ENCODE measurements at places on chromosomes 1 and 21.

DNA sequence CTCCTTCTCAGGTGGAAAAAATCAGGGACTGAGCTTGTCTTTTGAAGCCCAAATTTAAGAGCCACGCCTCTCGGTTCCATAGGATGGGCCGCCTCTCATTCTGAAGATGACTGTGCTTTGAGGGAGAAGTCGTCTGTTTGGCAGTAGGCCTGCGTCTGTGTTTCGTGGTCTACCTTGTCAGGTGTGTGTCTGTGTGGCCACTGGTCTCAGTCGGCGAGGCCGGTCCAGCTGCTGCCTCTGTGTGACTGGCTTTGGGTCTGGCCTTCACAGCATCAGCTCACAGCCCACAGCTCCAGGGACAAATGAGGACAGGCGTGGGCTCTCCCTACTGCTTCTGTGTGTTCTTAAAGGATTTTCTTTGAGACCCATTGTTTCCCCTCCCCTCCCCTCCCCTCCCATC is 50.3 kb downstream of the B3GALT5 start:
- no peak for DNase-seq

GRCh38 chr1:222955964-222956363 is 141.1 kb downstream of the DISP1 start:
- no peak for DNase-seq

GRCh38 chr1:29679828-29680558 is 443.7 kb downstream of the PTPRU start:
- no peak for DNase-seq

GRCh38 chr1:169694304-169695075 is 16.9 kb downstream of the SELL start:
- no peak for DNase-seq

GRCh38 chr1:224238212-224238611 is 55.2 kb downstream of the DEGS1 start:
- DNase-seq = no peak

- DNase-seq = no peak
These were observed 181.0 kb downstream of the SPATA17 start for GRCh38 chr1:217812175-217812574.

DNA sequence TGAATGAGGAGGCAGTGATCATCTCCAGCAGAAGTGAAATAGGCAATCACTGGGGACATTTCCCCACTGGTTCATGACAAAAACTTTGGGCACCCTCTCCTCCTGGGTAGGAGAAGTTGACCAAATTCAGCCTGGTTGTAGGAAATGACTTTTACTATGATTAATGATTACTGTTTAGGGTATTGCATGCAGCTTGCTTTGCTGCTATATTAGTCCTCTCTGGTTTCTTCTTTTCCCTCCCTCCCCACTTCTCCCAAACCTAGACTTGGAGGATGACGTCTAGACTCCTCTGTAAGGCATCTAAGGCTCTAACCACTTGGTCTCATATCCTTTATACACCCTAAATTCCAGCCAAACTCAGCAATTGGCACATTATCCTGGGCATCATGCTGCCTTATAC is 3.4 kb upstream of the RGS16 start:
- DNase-seq = no peak

GRCh38 chr1:54977533-54978297 is 2.7 kb upstream of the TMEM61 start:
- no peak for DNase-seq

GRCh38 chr1:56404561-56405030 is 174.8 kb downstream of the PLPP3 start:
- no peak for DNase-seq

DNA sequence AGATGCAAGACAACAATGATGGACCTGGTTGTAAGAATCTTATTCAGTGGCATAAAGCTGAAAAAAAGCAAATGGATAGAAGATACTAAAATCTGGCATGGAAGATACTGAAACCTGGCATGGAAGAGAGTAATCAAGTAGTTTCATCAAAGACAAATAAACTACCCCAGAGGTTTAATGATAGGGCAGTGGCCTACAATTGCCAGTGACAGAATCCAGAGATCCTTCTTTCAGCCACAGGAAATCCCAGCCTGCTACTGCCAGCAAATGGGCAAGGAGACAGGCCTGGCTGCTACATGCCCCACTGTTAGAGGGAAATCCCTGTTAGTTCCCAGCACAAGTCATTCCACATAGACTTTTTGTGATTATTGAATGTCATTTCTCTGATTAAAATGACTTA is 409.4 kb downstream of the VAV3 start:
- DNase-seq = no peak
